ENCODE measurements at places on chromosomes 6 and 20.

- no peak for DNase-seq
Observed at GRCh38 chr20:3330046-3330741, 77.3 kb downstream of the DNAAF9 start.

- no peak for DNase-seq
Observed at GRCh38 chr20:7866285-7866684, 74.0 kb downstream of the HAO1 start.

DNA sequence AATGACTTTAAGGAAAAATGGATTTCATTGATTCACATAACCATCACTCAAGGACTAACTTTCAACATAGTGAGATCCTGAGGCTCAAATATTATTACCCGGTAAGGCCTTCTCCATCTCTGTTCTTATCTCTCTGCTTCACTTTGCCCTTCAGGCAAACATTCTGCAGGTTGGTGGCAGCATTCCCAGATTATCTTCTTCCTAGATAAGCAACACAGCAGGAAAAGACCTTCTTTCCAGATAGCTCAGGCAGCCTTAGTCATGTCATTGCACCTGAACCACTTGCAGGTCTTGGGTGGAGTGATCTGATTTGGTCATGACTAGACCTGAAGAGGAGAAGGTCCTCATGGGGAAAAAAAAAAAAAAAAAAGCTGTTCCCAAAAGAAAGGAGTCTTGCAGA lies 5.3 kb upstream of the HIVEP2 start:
- no peak for DNase-seq

- no peak for DNase-seq
Observed at GRCh38 chr6:21257125-21257524, 336.4 kb upstream of the SOX4 start.

DNA sequence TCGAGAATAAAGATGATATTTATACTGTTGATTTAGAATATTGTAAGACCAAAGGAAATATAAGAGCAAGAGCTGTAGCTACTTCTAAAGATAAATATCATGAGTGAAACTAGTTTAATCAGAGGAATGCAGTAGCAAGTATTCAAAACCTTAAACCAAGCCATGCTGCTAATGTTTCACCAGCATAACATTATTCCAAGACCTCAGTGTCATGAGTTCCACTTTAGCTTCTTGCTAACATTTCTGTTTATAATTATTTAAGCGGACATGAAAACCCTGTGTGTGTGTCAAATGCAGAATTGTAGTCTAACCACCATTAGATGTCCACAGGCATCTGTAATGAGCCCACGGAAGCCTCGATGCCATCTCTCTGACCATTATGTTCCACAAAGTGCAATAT lies 752.6 kb upstream of the MARCKS start:
- no peak for DNase-seq

GRCh38 chr6:15524861-15525401 lies 137.9 kb downstream of the DTNBP1 start:
- DNase-seq = no peak

- no peak for DNase-seq
Observed at GRCh38 chr6:69847492-69847788, 18.9 kb upstream of the COL19A1 start.

DNA sequence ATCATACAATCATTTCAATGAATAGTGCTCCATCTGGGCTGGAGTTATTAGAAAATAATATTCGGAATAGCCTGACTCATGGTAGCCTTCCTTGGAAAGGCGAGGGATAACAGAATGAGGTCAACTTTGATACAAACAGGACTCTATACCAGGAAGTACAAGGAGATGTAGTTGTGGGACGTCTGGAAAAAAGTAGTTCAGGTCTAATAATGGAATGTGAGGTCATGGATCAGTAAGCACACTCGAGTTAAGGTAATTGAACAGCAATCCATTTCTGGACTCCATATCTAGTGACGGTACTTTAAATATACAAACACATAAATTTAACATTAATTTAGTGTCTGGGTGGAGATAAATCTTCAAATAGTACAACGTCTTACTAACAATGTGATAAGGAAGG lies 1204.0 kb upstream of the ADGRB3 start:
- DNase-seq = no peak

GRCh38 chr20:20148779-20149178 lies 96.4 kb downstream of the CFAP61 start:
- DNase-seq = no peak

- no peak for DNase-seq
Observed at GRCh38 chr6:4914420-4915159, 89.2 kb downstream of the RPP40 start.

GRCh38 chr6:127812985-127813698 lies 87.7 kb downstream of the THEMIS start:
- no peak for DNase-seq

- no peak for DNase-seq
Observed at GRCh38 chr6:45991189-45991588, 24.5 kb downstream of the CLIC5 start.

GRCh38 chr20:4167261-4168021 lies 152.1 kb upstream of the RNF24 start:
- no peak for DNase-seq

DNA sequence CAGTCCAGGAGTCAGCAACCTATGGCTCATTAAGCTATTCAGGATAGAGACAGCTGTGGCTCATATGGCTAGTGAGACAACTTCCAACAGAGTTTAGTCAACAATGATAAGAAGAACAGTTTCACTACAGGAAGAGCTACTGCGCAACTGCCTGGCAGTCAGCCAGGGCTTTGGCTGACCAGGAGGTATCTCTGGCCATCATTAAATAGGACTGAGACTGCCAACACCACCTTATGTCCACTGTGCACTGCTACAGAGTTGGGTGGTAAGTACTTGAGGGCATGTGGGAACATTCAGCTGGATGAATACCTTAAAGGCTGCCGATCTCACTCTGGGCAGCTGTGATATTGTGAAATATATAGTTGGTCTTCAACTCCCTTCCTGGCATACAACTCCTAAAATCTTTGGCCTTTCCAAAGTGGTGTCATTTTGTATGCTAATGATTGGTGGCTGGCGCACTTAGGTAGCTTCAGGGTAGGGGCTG lies 52.2 kb upstream of the FAM83C start:
- no peak for DNase-seq

DNA sequence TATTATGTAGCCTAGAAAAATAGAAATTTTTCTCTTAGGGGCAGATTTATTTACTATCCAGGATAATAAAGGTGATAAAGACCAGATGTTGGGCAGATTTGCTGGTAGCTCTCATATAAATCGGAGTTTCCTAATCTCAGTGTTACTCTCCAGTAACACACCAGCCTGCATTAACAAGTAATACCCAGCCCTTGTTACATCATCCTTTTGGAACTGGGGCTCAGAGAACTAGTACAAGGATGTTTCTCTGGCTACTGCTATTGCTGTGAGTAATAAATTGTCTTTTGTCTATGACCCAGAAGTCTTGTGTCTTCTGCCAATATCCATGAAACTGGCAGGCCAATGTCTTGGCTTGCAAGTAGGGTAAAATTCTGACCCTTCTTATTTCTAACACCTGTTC lies 16.8 kb downstream of the TPD52L1 start:
- no peak for DNase-seq

DNA sequence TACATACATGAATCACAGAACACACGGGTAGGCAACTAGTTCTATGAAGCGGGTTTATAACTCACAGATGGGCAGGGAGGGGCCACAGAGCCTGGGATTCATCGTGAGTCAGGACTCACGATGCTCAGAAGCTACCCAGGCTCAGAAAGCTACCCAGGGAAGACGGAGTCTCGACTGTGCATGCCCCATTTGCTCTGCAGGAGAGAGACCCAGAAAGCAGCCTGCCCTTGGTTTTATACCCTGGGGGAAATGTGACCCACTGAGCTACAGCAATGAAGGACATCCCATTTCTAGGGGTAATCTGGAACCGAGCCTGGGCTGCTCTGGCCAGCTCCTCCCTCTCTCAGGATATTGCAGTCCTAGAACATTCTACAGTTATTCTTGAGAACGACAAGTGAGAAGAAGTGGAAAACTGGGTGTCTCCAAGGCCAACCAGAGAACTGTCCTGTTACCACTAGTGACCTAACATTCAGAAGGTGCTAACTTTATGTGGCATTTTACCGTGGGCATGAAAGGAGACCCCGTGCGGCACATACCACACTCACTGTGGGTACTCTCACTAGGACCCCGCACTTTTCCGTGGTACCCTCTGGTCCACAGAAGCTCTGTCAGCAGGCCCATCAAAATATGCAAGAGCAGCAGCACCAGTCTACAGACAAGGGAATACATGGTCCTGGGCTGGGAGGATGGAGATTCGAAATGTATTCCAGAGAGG lies 201.9 kb upstream of the PMEPA1 start:
- no peak for DNase-seq

- no peak for DNase-seq
Observed at GRCh38 chr6:158290040-158290439, 22.2 kb upstream of the TULP4 start.

GRCh38 chr6:149078211-149078782 lies 239.2 kb upstream of the TAB2 start:
- no peak for DNase-seq

DNA sequence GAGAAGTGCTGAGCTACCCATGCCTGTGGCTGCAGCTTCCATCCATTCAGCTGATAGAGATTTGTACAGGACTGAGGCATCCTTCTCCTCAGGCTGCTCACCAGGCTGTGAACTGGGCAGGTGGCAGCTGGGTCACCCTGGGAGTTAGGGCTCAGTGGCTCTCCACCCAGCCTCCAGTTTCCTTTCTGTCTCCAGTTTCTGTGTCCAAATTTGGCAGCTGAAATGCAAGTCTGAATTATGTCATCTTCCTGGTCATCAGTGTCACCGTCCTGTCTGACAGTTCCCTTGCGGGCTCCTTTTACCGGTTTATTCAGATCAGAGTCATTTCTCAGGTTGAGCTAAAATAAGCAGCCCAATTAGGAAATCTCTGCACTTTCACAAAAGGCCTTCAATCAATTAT lies 93.3 kb downstream of the EDN1 start:
- no peak for DNase-seq

GRCh38 chr6:51013376-51013775 lies 194.7 kb downstream of the TFAP2B start:
- no peak for DNase-seq

DNA sequence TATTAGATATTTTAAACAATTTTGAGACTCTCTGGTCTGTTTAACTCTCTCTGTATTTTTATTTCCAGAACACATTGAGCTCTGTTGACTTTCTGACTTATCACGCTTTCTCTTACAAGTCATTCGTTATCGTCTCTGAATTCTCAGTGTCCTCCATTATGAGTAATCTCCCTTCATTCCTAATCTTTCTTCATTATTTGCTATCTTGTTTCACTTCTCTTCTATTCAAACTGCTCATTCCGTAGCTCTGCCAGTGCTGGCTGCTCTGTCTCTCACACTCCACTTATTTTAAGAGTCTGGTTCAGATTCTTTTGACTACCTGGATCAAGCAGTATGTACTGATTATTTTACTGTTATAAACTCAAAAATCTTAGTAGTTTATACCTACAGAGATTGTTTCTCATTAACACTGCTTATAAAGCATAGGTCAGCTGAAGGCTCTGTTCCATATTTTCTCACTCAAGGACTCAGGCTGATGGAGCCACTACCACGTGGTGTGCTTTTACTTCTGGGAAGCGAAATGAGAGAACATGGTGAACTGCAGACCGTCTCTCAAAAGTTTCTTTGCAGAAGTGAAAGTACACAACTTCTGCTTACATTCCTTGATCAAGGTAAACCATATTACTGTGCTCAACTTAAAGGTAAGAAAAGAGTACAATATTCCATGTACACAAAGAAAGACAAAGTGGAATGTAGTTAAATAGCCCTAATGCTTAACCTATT lies 485.2 kb downstream of the GRIK2 start:
- DNase-seq = no peak

DNA sequence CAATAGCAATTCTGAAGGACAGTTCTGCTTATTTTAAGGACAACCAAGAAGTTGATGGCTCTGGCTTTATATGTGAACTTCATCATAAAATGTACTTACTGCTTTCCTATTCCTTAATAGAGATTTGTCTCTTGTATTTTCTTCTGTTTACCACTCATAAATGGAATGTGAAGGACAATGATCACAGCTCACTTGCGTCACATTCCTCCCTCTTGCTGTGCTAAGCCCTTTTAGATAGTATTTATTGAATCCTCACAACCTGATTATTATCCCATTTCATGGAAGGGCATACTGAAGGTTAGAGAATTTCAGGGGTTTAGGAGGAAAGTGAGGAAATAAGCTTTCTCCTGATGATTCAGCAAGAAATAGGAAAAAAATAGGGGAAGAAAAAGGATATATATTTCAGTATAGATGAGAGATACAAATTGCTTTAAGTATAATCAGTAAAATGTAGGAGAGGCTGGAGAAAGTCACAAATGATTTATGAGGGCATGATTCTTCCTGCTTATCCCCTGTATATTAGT lies 132.9 kb downstream of the AIG1 start:
- no peak for DNase-seq

DNA sequence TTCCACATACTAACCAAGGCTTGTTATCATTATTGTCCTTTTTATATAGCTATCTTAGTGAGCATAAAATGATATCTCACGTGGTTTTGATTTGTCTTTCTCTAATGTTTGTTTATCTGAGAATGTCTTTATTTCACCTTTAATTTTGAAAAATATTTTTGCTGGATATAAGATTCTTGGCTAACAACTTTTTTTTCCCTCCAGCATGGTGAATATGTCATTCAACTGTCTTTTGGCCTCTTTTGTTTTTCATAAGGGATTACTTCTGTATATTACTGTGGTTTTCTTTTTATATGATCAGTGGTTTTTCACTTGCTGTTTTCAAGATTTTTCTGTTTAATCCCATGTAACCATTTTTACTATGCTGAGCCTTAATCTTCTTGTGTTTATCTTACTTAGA lies 141.0 kb downstream of the GRM1 start:
- DNase-seq = no peak

- DNase-seq = no peak
Observed at GRCh38 chr6:12084681-12085080, 72.6 kb downstream of the HIVEP1 start.

DNA sequence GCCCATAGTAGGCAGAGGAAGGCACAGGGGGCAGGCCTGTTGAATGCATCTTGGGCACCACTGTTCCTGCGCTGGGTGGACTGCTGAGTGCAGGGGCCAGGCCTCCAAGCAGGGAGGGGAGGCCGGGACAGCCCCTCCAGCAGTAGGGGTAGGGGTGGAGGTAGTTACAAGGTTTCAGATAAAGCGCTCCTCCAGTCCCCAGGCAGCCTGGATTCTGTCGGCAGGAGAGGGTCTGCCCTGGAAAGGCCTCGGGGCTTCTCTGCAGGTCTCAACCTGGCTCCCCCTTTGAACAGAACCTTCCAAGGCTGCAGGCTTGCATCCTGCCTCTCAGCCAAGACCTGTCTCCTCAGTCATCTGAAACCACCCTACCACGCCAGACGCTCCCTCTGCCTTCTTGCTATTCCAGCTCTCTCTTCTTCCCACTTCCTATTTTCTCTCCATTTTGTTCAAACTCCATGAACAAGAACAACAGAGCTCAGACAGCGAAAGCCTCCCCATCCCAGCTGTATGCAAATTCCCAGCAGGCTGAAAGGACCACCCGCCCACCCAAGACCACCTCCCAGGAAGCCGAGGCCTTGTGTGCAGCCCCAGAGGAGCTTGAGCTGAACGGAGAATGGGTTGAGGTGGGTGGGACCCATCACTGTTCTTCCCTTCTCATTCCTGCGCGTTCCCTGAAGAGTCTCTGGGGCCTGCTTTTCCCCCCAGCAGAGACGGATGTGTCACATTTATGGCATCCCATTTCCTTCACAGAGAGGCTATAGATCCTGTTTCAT lies 1.4 kb downstream of the MLN start:
- DNase-seq = no peak
